A673 (cell line): ENCODE measurements at places on chromosomes 2 and 18. TPM values are rescaled to one million over a fixed set of nuclear protein-coding genes. Genes with fewer than 3 reads are reported as not detected.

PCARE gene
- total RNA-seq: not detected in 2 replicates

CCT4 gene
- total RNA-seq: 329 and 348 TPM in 2 replicates

CLHC1 gene
- 9.1 and 10.8 TPM in 2 replicates for total RNA-seq

- DNase-seq: peak; percentile 45
These were observed 100.7 kb upstream of the CCDC195 start for GRCh38 chr2:224816816-224817215.

- no peak for DNase-seq
These were observed 75.6 kb downstream of the KIAA2012 start for GRCh38 chr2:202148515-202149154.

GRCh38 chr18:45976566-45976965 lies 9.4 kb upstream of the EPG5 start:
- no peak for DNase-seq
